Activated CD4-positive, CD25-positive, alpha-beta regulatory T cell treated with anti-CD3 and anti-CD28 coated beads, Interleukin-2, amount 50 U/mL, for 72 hours (primary cell): ENCODE measurements at places on chromosomes 2 and 18.

GRCh38 chr18:37956902-37957301 is 391.3 kb upstream of the CELF4 start:
- DNase-seq, result no peak

DNA sequence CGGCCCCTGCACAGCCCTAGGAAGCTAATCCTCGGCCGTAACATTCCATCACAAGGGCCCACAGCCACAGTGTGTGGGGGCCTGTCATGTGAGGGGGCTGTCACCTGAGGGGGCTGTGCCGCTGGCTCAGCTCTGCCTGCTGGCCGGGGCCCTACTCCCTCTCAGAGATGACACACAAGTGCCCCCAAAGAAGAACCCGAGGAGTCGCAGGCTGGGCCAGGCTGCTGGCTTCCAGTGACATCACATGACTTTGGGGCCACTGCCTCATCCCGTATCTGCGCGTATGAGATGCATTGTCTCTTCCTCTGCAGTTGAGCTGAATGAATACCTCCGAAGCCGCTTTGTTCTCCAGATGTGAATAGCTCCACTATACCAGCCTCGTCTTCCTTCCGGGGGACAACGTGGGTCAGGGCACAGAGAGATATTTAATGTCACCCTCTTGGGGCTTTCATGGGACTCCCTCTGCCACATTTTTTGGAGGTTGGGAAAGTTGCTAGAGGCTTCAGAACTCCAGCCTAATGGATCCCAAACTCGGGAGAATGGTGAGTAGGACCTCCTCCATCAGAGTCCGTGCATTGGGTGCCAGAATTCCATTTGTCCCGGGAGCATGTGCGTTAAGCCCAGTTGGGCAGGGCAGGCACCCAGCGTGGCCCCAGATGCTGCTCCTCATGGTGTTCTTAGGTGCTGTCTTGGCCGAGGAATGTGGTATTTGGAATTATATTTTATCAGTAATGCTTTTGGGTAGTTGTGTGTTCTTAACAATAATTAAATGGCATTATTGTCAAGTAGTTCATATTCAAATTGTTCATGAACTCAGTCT is at the start of gene CNDP1:
Gene CNDP1, plus strand, starts transcription at position 351 of the 820 bp plus-strand sequence. Its CDS starts 168 bp downstream, at position 519.
- DNase-seq, result no peak

GRCh38 chr18:35592298-35592697 is 10.8 kb downstream of the GALNT1 start:
- no peak for DNase-seq

DNA sequence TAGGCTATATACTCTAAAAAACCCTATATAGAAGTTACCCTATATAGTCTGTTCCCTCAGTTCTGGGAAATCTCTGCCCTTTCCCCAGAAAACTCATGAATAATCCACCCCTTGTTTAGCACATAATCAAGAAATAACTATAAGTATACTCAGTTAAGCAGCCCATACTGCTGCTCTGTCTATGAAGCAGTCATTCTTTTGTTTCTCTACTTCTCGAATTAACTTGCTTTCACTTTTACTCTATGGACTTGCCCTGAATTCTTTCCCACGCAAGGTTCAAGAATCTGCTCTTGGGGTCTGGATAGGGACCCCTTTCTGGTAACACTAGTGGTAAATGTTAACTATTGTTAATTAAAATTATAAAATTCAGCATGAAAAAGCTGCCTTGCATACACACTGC is 17.4 kb upstream of the AP1S3 start:
- no peak for DNase-seq

DNA sequence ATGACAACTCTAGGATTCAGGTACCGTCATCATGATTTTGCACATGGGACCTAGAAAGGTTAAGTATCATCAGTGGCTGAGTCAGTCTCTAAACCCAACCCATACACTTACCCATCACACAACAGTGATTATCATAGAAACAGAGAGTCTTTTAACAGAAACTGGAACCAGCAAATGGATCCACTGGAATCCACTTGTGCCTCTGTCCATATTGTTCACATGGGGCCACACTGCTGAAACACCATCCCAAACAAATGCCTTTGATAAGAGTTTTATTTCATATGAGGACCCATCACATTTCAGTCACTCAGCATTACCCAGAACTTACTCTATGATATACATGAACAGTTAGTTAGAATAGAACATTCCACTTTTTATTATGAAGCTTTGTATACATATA is 430.0 kb downstream of the STK39 start:
- DNase-seq, result no peak

DNA sequence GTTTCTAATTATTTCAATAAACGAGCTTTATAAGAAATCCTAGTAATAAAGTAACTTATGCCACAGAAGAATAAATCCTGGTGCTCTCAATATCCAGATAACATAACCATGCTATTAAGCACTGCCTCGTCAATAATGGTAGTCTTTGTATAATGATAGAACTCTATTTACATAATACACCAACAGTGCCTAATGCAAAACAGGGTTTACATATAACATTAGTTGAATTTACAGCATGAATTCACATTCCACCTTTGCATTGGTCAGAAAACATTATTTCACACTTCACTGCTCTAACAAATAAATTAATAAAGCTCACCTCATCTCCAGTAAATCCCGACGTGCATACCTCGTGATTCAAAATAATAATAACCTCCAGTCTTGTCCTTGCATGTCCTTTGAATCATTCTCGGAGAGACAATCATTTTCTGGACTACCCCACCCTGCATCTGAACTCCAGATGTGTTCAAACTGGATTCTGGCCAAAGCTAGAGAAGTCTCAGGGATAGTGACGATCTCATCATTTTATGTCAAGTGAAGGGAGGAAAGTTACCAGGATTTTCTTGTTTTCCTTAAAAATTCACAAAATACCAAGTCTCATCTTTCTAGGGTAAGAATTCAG is 189.2 kb downstream of the NCKAP5 start:
- DNase-seq, result no peak

DNA sequence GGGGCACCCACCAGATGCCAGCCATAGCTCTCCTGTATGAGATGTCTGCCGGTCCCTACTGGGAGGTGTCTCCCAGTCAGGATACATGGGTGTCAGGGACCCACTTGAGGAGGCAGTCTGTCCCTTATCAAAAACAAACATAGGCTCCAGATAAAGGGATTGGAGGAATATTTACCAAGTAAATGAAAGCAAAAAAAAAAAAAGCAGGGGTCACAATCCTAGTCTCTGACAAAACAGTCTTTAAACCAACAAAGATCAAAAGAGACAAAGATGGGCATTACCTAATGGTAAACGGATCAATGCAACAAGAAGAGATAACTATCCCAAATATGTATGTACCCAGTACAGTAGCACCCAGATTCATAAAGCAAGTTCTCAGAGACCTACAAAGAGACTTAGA is 640.0 kb upstream of the LRRTM4 start:
- no peak for DNase-seq

DNA sequence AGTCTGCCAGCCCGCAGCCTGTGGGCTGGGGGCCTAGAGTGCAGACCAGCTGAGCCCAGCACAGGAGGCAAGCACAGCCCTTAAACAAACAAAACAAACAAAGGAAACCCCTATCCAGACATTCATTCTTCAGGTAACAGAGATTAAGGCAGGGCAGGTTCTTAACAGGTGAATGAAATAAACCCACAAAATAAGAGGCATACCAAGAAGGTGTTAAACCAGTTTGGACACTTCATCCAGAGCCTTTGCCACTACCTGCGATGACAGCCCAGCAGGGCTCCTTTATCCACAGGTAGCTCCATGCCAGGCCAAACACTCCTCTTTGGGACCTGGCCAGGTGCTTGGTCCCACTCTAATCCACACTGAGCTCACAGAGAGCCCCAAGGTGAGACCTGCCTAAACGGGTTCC is 209.7 kb upstream of the SIX2 start:
- DNase-seq, result no peak

- DNase-seq, result no peak
Measured at GRCh38 chr2:132761437-132761836, 91.4 kb upstream of the LYPD1 start.

GRCh38 chr2:99489761-99490622 is at the start of gene REV1:
TSS of gene REV1 (minus strand) at chr2:99490017. CDS start at chr2:99464975, 25,042 bp downstream.
- DNase-seq, result peak; percentile 93

GRCh38 chr18:57585855-57586250 is 649 bp downstream of the FECH start:
- DNase-seq, result no peak

- no peak for DNase-seq
Measured at GRCh38 chr2:36965751-36966369, 476 bp downstream of the STRN start.

GRCh38 chr2:69483696-69484095 is 46.5 kb upstream of the NFU1 start:
- DNase-seq, result no peak

- DNase-seq, result no peak
Measured at GRCh38 chr2:218329027-218329825, 27.4 kb upstream of the CATIP start.

GRCh38 chr2:85681372-85681763 is 12.8 kb upstream of the GNLY start:
- DNase-seq, result no peak
